ENCODE measurements at places on chromosomes 5 and 9.

- peak; percentile 66 for DNase-seq
These were observed 99.5 kb upstream of the LMX1B start for GRCh38 chr9:126514037-126514821.

- DNase-seq, result no peak
These were observed 24.2 kb upstream of the STOM start for GRCh38 chr9:121394292-121394691.

DNA sequence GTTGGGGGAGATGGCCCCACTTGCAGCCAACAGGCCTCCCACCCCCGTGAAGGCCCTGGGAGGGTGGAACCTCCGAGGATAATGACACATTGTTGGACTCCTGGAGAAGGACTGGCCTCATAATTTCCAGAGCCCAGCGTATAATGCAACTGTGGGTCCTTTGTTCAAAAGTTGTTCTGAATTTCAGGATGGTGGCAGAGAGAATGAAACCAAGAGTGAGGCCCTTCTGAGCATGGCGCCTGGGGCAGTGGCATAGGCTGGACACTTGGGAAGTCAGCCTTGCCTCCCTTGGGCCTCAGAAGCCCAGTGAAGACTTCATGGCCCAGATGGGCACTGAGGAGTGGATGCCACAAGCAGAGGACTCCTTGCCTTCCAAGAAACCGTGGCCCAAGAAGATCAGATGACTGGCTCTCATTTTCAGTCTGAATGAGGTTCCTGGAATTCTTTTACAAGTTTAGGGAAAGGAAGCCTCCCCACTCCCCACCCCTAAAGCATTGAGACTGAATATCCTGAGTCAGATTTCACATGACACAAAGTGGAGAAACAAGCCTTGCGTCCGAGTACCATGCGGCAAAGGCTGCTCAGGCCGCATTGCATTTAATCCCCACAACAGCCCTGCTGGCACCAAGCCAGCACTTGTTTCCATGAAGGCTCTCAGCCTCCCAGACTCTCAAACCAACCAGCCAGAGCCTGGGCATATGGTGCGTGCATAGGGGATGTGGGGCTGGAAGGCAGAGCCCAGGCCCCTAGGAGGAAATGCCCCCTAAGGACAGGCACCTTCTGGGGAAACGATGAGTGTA lies 96.7 kb upstream of the SMIM23 start:
- DNase-seq, result no peak

DNA sequence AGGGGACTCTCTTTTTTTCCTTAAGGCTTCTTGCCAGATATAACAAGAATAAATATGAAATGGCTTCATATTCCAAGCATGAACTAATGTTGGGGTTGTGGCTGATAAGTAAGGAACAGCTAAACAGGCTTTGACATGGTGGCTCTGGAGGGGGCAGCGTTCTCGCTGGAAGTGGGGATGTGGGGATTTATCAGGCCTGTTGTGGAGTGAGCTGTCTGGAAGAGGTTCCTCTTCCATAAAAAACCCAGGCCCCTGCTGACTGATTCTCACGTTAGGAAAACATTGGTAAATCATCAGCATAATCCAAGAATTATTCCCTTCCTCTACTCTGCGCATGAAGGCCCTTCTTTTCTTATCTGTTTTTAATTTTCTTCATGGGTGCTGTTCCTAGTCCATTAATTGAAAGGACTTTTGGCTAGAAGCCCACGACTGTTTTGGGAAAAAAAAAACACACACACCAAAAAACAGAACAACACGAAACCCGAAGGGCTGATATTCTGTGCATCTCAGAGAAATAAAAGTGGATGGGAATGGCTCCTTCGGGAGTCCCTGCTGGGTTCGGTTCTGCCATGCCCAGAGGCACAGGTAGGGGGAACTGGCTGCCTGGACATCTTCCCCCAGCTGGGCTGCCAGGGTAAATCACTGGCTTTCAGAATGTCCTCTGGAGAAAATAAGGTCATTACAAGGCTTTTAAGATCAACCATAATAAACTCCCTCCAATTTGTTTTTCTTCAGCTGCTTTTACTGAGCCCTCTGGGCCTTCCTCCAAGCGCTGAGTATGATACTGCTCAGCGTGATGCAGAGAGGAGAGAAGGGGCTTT lies 297.0 kb downstream of the SLIT3 start:
- DNase-seq, result no peak

GRCh38 chr9:91689006-91689405 lies 261.0 kb downstream of the ROR2 start:
- no peak for DNase-seq

- DNase-seq, result no peak
These were observed 497.6 kb upstream of the CD180 start for GRCh38 chr5:67693956-67694809.

DNA sequence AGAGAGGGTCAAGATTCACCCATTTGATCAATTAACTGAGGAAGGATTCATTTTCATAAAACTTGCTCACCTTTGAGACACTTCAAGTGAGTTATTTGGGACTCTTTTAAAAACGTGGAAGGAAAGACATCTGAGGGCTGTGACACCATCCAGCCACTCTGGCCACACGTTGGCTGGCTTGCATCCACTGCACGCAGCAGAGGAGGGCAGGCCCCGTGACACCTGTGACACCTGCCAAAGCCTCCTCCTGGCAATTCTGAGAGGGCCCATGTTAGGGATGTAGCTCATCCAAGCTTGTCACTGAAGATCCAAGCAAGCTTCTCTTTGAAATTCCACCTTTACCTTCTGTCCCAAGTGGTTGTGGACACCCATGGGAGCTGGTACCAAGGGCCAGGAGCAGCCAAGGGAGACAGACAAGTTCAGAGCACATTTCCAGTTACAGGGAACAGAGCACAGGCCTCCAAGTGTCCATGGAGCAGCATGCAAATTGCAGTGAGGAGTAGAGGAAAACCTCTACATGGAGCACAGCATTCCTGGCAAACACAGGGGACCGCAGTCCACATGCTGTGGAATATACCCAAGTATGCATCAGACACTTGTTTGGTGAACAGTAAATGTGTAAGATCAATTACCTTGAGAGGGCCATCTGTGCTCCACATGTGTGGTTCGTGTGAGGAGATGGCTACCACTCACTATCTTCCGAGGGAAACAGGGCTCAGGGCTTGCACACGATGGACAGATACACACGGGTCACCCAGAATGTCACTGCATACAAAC lies 4.8 kb downstream of the PRSS3 start:
- no peak for DNase-seq

DNA sequence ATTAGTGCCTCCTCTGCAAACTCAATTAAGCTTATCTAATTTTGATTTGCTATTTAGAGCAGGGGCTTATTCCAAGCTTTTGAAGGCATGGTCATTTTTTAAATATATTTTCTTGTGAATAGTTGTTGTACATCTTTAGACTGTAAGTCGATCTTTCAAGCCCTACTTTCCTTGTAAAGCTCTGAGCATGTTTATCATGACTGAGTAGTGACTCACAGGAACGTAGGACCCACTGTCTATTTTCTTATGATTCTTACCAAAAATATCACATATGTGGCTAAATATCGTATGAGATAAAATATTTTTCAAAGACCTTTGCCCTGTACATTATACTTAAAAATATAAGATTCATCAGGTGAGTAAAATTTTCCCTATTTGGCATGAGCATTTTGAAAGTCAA lies 440.4 kb upstream of the GRIN3A start:
- DNase-seq, result no peak

GRCh38 chr5:120419127-120419526 lies 45.0 kb upstream of the PRR16 start:
- no peak for DNase-seq

GRCh38 chr5:167867281-167867680 lies 424.2 kb upstream of the WWC1 start:
- no peak for DNase-seq

DNA sequence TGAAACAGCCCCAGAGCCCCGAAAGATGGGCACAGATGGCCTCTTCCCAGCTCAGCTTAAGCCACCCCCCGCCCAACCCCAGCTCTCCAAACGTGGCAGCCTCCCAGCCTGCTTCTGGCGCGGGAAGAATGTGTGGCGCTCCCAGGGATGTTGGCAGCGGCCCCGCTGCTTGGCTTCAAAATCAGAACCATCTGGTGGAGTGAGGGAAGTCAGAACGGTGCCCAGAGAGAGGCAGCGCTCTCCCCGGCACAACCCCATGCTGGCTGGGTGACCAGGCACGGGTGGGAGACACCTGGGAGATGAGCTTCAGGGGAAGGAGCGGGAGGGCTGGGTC lies 72.7 kb upstream of the ORM1 start:
- no peak for DNase-seq

GRCh38 chr5:42666869-42667268 lies 89.7 kb upstream of the CCDC152 start:
- no peak for DNase-seq

GRCh38 chr9:17535176-17535575 lies 43.7 kb upstream of the SH3GL2 start:
- no peak for DNase-seq

DNA sequence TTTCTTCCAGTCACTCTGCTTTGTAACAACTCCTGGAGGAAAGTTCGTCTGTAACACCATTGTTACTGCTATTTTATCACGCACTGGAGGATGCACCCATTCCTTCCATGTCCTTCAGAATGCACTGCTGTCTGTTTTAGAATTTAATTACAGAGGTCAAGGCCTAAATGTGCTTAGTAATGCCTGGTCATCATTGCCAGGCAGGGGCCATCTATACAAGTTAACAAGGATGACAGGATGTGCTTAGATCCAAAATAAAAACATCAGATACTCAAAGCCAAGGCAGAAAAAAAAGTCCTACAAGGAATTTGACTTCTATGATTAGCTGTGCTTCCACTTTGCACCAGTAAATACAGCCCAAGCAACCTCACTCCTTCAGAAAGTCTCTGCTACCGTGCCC lies 371.4 kb downstream of the SEMA5A start:
- no peak for DNase-seq

- DNase-seq, result no peak
These were observed 421.9 kb upstream of the FTMT start for GRCh38 chr5:121429761-121430160.

GRCh38 chr9:36862206-36863145 lies 171.6 kb downstream of the PAX5 start:
- no peak for DNase-seq

- peak; percentile 53 for DNase-seq
These were observed 34.7 kb downstream of the LHX3 start for GRCh38 chr9:136170006-136170901.

GRCh38 chr5:5326115-5326758 lies 96.2 kb upstream of the ICE1 start:
- no peak for DNase-seq

- DNase-seq, result no peak
These were observed 13.3 kb downstream of the LCP2 start for GRCh38 chr5:170284231-170284630.

- no peak for DNase-seq
These were observed 141.9 kb downstream of the PBX3 start for GRCh38 chr9:125889112-125889475.

DNA sequence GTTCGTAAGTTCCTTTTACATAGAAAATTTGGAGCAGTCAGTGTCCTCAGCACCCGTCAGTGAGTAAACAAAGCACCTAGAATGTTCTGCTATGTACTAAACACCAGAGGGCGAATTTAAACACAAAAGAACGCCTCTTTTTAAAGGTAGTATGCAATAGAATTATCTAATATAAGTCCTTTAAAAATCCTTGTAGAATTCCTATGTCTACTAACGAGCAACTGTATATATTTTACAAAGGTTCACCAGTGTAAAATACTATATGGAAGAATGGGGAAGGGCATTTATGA lies 499 bp upstream of the TMEM232 start:
- DNase-seq, result no peak

GRCh38 chr5:135012951-135013391 lies 21.1 kb downstream of the PITX1 start:
- DNase-seq, result no peak

DNA sequence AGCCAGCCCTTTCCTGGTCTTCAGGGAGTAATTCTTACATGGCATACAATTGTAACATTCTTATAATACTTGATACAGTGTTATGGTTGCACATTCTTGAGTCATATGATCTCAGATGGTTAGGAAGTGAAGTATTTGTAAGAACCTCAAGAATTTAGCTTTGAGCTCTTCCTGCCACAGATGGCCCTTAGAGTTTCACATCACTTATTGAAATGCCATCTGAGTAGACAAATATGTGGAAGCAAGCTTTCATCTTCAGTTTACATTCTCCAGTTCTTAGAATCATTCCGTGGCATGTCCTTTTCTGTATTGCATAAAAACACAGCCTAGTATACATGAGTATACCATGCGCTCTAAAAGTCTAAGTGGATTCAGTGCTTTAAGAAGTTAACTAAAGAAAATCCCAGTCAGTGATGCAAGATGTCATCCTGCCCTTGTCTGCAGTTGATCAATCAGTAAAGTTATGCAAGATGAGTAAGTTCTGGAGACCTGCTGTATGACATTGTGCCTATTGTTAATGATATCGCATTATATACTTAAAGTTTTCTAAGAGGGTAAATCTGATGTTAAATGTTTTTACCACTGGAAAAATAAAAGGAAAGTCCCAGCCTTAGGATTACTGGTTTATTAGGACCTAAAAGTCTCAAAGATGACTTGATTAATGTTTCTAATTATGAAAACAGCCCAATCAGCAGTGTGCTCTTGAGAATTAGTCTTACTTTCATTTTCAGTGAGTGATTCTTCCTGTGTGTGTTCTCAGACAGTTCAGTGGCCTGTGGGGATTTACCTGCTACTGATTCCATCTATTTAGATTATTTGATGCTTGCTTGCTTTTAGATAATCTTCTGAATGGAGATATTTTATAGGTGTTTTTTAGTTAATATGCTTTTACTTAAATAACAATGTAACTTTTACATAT lies 29.4 kb downstream of the RHOBTB3 start:
- peak; percentile 45 for DNase-seq

- no peak for DNase-seq
These were observed 1.6 kb downstream of the CREB3 start for GRCh38 chr9:35734096-35734495.

GRCh38 chr9:3960661-3961144 lies 339.2 kb downstream of the GLIS3 start:
- no peak for DNase-seq

Data from CD4-positive, alpha-beta T cell treated with Interleukin-1 beta for 1 hour (primary cell).